T47D (cell line): ENCODE measurements at places on chromosomes 3 and 15.

DNA sequence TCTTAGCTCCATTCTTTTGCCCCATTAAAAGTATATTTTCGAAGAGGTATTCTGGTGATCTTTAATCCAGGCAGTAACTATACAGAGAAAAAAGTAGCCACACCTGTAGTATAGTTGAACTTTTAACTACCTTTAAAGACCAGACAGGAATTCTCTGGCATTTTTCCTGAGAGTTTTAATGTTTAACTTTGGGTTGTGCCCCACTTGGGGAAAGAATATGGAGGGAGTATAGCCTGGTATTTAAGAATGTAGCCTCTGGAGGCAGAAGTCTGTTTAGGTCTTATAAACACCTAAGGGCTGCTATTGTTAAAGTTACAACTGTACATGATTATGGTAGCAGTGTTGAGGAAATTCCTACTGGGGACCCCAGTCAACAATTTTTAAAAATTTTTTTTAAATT is 19.3 kb downstream of the C3orf85 start:
- DNase-seq = no peak

DNA sequence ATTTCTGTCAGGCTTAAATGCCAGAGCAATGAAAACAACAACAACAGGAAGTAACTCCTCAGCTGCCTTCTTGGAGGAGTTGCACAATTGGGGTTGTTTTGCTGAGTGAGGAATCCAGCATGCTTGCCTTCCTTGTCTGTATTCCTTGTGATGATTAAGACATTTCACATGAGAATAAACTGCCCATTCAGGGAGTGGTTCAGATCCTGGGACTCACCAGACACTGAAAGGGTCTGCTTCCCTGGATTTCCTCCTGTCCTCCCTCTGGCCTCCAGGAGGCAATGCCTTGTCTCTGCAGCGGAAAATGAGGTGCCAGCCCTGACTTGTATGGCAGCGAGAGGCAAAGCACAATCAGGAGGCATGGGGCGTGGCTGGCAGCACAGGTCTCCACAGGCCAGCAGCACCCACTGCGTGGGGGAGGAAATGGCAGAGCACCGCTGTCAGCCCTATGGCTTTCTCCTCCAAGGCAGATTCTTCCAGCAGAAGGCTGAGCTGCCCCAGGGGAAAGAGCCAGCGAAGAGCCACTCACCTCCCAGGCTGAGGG is 41.5 kb downstream of the RBP2 start:
- no peak for DNase-seq

- peak; percentile 54 for DNase-seq
Measured at GRCh38 chr3:72938471-72939265, 50.8 kb downstream of the GXYLT2 start.

- DNase-seq = no peak
Measured at GRCh38 chr15:100314809-100315400, 26.9 kb downstream of the ADAMTS17 start.

GRCh38 chr15:86089422-86089821 is 9.8 kb downstream of the AGBL1 start:
- no peak for DNase-seq

- no peak for DNase-seq
Measured at GRCh38 chr15:41911691-41912345, 18.0 kb upstream of the SPTBN5 start.

DNA sequence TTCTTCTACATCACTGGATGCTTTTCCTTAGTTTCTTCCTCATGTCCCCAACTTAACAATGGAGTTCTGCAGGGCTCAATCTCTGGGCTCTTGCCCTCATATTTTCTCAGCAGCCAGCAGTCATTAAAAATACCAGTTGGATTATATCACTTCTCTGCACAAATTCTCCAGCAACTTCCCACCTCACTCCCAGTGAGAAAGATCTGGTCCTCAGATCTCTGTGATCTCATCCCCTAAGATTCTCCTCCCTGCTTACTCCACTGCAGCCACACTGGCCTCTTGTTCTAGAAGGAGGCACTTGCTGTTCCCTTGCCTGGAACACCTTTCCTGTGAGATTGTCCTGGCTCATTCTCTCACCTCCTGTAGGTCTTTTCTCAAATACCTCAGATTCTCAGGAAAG is 6.1 kb downstream of the ERICH6 start:
- no peak for DNase-seq

- no peak for DNase-seq
Measured at GRCh38 chr15:99167640-99168039, 62.8 kb downstream of the SYNM start.

GRCh38 chr3:8757551-8758518 is 11.6 kb downstream of the OXTR start:
- DNase-seq = no peak

- no peak for DNase-seq
Measured at GRCh38 chr3:98791341-98792325, 28.5 kb downstream of the ST3GAL6 start.

DNA sequence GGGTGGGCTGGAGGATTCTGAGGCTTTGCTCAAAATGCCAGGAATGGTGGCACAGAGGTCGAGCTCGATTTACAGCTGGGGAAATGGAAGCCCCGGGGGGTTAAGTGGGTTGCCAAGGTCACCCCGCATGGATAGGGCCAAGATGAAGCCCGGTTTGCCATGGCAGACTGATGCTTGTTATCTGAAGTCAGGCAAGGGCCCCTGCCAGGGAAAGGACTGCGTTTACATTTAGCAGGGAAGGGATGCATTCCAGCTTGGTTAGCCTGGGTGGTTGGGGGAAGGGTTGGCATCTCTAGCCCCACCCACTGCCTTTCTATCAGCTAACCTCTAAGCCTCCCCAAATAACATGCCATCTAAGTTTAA is 79.0 kb downstream of the RPLP1 start:
- DNase-seq = no peak

DNA sequence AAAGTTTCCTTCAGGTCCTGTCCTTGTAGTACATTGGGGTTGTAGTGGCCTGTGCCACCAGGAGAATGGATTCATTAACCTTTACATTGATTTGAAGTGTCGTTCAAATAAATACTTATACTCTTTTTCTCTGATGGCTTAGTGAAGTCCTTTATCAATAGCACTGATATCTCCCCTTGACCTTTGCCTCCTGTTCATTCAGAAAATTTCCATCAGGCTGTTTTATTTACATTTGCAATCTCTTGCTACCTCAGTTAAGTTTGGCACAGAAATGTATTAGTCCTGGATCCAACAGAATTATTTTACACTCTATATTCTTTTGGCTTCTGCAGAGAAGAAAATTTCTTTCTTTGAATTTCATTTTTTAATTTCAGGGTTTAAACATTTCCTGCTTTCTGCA is 497.0 kb downstream of the RBMS3 start:
- DNase-seq = no peak

GRCh38 chr3:195999896-196000295 is 82.0 kb downstream of the TFRC start:
- DNase-seq = no peak

DNA sequence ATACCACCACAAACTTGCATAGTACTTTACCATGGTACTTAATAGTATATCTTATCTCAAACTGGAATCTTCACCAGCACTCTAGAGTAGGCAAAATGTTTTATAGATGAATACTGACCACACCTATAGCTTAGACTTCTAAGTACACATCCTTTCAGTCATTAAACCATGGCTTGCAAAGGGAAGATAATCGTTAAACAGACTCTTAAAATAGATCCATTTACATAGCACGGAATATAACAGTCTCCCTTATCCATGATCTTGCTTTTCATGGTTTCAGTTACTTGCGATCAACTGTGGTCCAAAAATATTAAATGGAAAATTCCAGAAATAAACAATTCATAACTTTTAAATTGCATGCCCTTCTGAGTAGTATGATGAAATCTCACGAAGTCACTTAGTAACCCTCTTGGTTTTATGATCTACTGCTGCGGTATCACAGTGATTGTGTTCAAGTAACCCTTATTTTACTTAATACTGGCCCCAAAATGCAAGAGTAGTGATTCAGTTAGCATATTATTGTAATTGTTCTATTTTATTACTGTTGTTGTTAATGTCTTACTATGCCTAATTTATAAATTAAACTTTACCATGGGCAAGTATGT is 111.4 kb downstream of the HERC1 start:
- no peak for DNase-seq

GRCh38 chr3:98513091-98513511 is 9.6 kb downstream of the CLDND1 start:
- no peak for DNase-seq

DNA sequence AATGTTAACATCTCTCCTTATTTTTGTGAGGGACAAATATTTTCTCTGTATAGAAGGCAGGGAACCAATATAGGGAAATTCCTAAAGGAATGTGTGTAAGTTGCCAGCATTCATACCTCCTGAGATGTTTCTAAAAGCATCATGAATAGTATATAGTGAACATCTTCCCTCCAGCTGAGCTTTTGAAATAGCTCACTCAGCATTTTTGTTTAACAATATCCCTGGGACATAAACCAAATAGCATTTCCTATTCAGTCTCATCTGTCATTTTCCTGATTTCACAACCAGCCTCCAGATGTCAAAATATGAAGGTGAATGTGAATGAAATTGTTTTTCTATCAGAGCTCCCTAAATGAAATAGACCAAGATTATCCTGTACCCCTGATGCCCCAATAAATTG is 137.2 kb downstream of the PPM1L start:
- no peak for DNase-seq

- DNase-seq = peak; percentile 97
Measured at GRCh38 chr3:4688411-4688810, 195.3 kb downstream of the ITPR1 start.

- no peak for DNase-seq
Measured at GRCh38 chr3:141128126-141128777, 77.1 kb downstream of the SPSB4 start.

GRCh38 chr15:64460206-64460723 is at the start of gene ZNF609:
Gene ZNF609 (plus strand): TSS chr15:64460578. CDS start chr15:64499420, 38,842 bp downstream.
- peak; percentile 94 for DNase-seq

- DNase-seq = no peak
Measured at GRCh38 chr3:172069478-172069877, 30.1 kb downstream of the FNDC3B start.

DNA sequence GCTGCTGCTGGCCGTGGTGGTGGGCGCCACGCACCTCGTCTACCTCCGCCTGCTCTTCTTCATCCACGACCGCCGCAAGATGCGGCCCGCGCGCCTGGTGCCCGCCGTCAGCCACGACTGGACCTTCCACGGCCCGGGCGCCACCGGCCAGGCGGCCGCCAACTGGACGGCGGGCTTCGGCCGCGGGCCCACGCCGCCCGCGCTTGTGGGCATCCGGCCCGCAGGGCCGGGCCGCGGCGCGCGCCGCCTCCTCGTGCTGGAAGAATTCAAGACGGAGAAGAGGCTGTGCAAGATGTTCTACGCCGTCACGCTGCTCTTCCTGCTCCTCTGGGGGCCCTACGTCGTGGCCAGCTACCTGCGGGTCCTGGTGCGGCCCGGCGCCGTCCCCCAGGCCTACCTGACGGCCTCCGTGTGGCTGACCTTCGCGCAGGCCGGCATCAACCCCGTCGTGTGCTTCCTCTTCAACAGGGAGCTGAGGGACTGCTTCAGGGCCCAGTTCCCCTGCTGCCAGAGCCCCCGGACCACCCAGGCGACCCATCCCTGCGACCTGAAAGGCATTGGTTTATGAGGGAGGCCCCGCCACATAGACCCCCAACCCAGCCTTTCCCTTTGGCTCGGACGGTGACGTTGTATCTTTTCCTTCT is 1.1 kb downstream of the GPR27 start:
- no peak for DNase-seq

DNA sequence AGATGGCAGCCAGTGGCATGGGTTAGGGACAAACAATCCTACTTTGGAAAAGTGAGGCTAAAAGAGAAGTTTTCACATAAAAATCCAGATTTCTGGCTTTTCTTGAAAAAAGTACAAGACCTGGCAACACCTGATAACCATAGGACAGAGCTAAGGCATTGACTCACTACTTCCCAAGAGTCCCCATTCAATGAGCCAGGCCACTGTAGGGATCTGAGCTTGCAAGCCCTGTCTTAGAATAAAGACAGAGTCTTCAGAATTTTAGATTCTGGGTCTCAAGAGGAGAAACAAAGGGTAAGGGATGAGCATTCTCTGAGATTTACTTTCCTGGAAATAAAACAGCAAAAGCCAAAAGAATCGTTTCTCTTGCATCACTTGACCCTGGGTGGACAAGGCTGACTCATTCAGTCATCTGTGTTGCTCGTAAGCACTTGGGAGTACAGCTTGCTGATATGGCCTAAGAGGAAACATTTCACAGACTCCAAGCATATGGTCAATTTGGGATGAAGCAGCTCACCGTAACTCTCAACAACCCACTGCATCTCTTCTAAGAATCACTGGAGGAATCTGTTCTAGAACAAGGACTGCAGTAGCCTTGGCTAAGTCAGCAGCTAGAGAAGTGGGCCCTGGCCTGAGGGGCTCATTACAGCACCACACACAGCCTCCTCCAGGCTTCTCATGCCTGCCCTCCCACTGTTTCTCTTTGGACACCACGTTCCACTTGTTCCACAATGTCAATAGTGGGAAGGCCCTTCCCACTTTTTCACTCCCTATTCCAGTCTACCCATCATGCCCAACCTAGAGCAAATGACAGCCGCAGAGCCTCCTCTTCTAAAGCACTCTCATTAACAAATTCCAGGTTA is 86.2 kb downstream of the RFTN1 start:
- no peak for DNase-seq

- DNase-seq = no peak
Measured at GRCh38 chr15:47516972-47517371, 200.3 kb upstream of the SEMA6D start.

GRCh38 chr15:51117270-51117669 is 22.6 kb upstream of the TNFAIP8L3 start:
- DNase-seq = no peak

GRCh38 chr3:121481106-121481880 is 64.5 kb downstream of the POLQ start:
- DNase-seq = no peak

GRCh38 chr3:55434789-55435188 is 52.3 kb downstream of the WNT5A start:
- peak; percentile 33 for DNase-seq

- peak; percentile 68 for DNase-seq
Measured at GRCh38 chr3:29764603-29765254, 483.9 kb downstream of the RBMS3 start.

DNA sequence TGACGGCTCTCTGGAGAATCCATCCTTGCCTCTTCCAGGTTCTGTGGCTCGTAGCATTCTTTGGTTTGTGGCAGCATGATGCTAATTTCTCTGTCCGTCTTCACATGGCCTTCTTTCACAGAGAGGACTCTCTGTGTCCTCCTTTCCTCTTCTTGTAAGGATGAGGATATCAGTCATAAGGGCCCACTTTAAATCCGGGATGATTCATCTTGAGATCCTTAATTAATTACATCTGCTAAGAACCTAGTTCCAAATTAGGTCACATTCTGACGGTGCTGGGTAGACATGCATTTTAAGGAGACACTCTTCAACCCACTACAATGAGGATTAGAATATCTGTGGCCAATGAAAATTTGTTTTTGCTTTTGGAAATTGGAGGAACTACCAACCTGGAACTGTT is 15.7 kb upstream of the GXYLT2 start:
- no peak for DNase-seq

- DNase-seq = no peak
Measured at GRCh38 chr3:41986561-41986960, 24.7 kb upstream of the ULK4 start.
